AML-193 (cell line): ENCODE measurements at places on chromosomes 5 and 9.

DNA sequence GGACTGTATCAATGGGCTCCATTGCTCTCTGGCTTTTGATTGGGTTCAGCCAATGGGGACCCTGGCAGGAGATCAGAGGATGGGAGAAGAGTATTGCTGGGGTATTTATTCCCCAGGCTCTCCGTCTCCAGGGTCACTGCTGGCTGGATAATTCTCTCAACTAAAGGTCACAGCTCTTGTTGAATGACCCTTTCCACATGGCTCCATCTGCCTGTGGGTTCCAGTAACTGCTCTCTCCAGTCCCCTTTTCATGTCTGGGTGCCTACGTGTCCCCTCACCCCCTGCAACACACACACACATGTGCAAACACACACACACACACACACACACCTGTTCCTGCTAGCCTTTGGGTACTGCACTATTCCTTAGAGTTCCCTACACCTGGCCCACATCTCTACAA, 53.9 kb upstream of the RIC1 start:
- DNase-seq: peak; percentile 23

GRCh38 chr5:23614422-23614821, 107.0 kb downstream of the PRDM9 start:
- DNase-seq: no peak

GRCh38 chr5:14590949-14591348, 9.4 kb downstream of the OTULINL start:
- DNase-seq: no peak

DNA sequence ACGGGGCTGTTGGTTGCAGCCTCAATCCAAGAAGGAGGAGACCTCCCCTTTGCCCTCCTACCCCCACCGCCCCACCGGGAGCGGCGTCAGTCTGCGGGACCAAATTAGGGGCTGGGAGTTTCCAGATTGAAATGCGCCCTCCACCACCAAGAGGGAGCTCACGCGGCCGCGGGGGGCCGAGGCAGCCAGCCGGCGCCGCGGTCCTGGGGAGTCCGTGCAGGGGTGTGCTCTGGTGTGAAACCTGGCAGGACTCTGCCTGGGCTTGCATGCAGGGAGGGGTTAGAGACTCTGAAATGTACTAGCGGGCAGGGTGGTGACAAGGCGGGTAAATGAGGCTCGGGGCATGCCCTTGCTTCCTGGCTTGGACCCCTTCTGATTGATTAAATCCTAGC, 989 bp upstream of the FBN2 start:
- no peak for DNase-seq

- no peak for DNase-seq
Measured at GRCh38 chr5:158718738-158719505, 380.8 kb downstream of the EBF1 start.

DNA sequence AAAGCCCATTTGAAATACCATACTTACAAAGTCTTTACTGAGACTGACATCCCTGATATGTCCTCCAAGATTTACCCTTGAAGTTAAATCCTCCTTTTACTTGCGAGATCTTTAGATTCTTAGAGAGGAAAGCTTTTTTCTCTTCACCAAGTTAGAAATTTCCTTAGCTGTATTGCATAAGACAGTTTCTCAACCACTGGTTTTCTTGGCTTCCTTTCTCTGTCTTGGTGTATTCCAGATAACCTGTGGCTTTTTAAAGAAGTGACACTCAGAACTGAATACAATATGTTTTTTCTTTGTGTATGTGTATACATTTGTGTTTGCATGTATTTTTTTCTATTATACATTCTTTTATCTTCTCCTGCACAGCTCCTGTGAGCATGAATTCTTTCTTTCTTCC, 65.0 kb downstream of the SNCAIP start:
- peak; percentile 37 for DNase-seq

DNA sequence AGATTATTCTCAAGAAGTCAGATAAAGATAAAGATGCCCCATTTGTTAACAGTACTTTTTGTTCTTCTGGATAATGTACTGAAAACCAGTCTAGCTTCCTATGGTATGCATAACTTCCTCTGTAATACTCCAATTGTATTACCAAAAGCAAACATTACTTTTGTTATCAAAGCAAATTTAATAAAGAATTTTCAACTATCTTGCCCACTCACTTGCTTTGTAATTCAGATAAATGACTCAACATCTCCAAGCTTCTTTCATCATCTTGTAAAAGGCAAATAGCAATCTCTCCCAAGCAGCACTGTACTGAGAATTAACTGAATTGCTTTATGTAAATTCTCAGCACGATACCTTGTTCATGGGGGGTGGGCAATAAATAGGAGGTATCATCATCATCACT, 98.3 kb downstream of the NFIB start:
- DNase-seq: no peak

DNA sequence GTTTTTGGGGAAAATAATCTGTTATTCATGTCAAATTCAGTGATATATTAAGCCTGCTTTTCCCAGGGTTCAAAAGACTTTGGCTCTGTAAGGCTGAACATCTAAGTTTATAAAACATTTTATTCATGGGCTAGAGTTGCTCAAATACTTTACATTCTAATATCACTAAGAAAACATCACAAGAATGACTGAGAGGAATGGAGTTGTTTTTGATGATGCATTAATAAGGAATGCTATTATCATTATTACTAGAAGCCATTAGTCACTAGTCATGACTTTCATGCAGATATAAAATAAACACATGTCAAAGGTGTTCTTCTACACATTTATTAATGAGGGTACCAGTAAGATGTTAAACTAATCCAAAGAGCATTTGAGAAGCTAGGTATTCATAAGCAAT, 185.5 kb upstream of the KCNN2 start:
- DNase-seq: no peak

DNA sequence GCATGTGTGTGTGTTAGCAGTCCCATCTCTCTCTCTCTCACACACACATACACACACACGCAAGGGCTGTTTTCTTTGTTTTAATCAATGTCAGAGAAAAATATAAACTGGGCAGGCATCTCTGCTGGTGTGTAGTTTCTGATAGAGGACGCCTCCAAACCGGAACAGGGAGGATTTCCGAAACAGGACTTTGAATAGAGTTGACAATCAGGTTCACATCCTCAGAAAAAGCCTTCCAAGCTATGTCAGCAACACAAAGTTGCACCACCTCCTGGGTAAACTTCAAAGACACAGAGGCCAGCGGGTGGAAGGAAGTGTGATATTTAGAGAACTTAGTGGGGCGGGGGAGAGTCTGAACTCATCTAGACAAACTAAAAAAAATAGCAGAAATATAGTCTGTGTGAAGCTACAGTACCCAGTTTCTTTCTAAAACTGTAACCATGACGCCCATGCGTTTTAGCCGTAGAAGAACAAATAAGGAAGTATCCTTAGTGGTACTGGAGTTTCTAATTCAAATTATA, 1.2 kb downstream of the ST8SIA4 start:
- DNase-seq: peak; percentile 95
